SIG-M5 (cell line): ENCODE measurements at places on chromosomes 6 and 20.
A peak's percentile ranks its signal among the peaks of the same experiment; 100 is the strongest.

- no peak for DNase-seq
These were observed 480.7 kb downstream of the CD83 start for GRCh38 chr6:14598017-14598864.

- no peak for DNase-seq
These were observed 127.7 kb downstream of the VEGFA start for GRCh38 chr6:43897571-43898302.

GRCh38 chr6:109808837-109809236, 117.7 kb downstream of the FIG4 start:
- no peak for DNase-seq

DNA sequence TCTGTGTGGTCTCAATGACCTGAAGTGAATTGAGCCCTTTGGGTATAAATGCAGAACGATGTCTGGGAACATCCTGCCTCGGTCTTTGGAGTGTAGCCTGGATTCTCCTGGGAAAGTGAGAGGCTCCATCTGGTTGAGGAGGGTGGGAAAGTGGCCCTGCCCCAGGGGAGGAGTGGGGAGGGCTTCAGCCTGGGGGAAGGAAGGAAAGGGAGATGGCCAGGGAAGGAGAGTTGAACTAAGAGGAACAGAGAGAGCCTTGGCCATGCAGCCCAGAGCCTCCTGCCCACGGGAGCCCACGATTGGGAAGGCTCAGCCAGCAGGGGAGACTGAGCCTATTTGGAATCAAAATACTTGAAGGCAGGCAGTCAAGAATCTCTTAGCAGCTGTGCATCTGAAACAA, 2.3 kb upstream of the EPB41L1 start:
- DNase-seq, result no peak

DNA sequence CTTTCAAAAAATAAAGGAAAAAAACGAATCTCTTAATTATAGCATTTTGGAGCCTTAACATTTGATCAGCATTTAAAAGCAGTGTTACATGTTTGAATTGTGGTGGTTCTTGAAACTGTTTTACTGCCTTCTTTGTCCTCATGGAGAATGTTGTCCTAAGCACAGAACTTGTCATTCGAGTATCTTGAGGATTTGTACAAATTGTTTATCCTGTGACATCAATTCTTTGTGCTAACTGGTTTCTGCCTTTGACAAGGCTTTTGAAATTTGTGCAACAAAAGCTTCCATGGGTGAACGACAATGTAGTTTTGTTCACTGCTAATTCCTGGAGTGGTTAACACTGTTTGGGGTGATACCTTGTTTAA, 130.8 kb downstream of the SCAF8 start:
- no peak for DNase-seq

GRCh38 chr20:56829788-56830385, 200.8 kb downstream of the TFAP2C start:
- no peak for DNase-seq

DNA sequence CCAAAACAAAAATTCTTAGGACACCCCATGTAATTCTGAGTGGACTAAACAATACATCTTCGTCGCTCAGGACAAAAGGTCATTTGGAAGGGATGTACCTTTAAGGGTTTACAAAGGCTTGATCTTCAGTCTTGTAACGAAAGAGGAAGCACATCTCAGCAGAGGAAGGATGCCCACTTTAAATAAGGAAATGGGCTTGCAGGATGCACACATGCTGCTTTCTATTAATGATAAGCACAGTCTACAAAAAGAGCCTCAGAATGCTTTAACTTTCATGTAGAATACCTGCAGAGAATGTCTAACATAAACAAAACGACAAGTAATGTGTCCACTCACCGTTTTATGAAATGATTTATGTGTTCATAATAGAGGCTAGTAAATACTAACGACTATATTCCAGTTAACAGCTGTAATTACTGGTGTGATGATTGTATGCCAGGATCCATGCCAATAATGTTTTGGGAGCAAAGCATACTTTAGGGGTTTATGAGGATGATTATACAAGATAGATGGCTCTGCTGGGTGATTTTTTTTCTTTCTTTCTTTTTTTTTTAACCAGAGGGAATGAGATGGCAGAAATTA, 216.9 kb downstream of the GMDS start:
- no peak for DNase-seq

DNA sequence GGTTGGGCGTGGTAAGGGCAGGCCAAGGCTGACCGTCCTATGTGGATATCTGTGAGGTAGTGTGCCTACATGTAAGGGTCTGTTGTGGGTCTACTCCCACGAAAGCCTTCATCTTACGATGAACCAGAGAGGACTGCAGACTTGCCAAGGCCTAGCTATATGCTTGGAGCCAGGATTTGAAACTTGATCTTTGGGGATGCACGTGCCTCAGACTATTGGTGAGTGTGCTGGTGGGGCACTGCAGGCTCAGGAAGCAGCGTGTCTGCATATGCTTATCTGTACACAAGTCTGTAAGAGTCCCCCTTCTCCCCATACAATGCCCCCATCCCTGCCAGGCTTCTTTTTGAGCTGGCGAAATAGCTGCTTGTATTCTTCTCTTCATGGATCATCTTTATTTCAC, 17.9 kb downstream of the PLCG1 start:
- no peak for DNase-seq

DNA sequence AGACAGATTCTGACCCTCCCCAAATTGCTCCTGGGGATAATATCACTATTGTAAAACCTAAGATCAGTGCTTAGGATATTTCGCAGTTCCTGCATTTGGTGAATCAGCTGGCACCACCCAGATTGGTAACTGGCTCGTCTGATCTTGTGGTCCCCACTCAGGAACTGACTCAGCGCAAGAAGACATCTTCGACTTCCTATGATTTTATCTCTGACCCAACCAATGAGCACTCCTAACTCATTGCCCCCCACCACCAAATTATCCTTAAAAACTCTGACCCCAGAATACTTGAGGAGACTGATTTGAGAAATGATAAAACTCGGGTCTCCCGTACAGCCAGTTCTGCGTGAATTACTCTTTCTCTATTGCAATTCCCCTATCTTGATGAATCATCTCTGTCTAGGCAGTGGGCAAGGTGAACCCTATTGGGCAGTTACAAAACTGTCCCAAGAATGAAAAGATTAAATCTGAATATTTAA, 55.7 kb upstream of the PRND start:
- DNase-seq, result peak; percentile 52

DNA sequence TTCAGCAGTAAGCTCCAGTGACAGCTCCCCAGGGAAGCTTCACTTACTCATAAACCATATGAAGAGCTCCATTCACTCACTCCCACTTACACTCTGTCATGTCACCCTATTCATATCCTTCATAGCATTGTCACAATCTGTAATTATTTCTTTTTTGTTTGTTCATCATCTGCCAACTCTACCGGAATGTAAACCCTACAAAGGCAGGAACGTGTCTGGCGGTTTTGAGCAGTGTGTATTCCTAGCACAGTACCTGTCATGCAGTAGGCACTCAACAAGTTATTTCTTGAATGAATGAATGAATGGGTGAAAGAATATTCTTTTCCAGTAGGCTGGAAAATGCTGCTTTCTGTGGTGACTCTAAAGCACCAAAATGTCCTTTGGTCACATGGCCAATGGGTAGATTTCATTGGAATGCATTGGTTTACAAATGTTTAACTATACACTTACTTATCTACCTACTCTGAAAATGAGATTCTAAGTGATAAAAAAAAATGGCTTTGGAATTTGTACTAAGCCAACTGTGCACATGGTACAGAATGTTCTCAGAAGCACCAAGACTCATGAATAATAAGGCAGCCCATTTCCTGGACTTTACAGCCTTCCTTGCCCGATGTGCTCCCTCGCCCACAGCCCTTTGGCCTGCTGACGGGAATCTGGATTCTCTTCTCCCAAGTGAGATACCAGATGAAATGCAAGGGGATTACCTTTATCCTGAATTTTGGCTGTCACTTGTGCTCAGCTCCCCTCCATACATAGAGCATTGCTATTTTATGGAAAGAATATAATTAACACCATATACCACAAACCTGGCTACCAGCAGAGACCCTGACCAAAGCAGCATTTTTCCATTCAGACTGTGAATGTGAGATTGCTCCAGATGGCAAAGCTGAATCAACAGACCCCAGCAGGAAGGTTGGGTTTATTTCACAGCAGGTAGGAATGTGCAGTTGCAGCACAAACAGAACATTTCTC, 273.3 kb downstream of the ALDH8A1 start:
- no peak for DNase-seq

DNA sequence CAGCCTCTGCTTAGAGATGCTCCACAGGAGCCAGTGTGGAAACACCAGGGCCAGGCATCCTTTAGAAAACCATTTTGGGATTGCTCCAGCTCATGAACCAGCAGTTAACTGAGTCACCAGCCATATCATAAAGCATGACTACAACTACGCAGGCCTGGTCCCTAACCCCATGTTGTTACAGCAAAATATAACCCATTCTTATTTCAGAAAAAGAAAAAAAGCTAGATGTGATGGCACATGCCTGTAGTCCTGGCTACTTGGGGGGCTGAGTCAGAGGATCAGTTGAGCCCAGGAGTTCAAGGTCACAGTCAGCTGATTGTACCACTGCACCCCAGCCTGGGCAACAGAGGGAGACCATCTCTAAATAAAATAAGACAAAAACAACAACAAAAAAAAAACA, 36.8 kb downstream of the C6orf15 start:
- no peak for DNase-seq
